ENCODE measurements at places on chromosomes 13 and 19.

DNA sequence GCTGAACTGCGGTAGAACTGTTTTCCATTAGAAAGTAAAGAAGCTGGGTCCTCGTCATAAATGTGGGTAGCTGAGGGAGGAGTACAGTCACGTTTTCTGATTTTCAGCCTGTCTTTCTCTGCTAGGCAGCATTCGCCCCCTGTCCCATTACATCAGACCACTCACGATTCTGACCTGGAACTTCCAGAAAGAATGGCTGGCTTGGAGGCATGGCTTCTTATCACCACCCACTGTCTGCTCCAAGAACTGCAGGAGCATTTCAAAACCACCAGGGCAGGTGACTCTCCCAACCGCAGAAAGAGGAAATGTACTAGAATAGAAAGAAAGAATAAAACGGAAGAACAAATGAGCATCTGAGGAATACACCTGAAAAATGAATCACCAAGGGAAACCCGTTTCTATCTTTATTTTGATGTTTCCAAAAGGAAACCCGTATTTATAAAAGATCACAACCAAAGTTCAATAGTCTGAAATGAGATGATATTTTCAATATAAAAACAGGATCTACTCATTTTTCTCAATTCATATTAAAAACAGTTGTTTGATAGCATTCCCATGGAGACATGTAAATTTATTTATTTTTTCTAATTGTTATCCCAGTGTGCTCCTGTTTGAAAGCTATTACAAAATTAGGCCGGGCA, 22.1 kb upstream of the POMP start:
- DNase-seq = no peak

DNA sequence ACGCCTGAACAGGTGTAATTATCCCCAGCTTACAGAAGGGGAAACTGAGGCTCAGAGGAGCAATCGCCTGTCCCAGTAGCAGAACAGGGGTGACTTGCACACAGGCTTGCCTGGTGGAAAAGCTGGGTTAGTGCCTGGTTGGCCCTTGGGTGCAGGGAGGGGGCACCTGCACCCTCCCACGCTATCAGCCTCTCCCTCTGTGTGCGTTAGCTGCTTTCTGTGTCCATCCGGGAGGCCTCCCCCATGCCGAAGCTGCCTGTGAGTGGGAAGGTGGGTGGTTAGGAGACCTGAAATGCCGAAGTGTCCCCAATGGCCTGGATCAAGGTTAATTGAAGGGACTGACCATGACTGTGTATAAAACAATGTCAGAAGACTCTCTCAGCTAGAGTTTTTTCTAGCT, 295.0 kb downstream of the ZNF536 start:
- DNase-seq = no peak

- DNase-seq = no peak
Observed at GRCh38 chr13:112267660-112268059, 108.5 kb upstream of the SPACA7 start.

DNA sequence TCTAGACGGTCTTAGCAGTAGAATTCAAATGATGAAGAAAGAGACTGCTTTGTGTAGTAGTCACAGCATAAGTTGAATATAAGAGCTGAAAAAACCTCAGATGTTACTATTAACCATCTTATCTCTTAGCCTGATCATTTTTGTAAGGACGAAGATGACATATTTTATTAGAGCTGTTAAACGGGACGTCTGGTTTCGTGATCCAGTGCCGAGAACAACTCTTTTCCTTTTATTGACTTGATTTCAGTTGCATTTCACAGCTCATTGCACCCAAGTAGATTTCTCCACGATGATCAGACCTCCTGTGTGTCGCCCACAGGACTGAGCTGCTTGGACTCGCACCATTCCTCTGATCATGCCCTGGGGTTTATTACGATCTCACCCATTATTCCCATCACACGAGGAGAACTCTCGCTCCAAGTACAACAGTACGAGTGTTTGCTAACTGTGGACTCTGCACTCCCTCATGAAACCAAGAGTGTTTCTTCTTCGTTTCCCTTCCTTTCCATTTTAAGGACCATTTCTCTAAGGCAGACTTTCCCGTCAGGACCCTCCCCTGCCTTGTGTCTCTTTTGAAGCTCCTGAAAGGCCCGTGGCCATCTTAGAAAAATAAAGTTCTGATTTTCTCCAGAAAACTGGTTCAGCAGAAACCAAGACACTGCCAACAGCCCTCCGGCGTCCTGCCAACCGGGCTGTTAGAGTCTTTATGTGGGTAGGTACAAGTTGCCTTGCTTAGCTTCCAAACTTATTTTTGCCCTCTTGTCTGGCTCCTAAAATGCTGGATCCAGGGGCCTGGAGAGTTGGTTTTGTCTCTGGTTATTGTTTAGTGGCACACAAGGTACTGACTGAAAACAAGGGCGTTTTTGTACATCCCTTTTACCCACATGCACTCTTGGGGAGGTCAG, 48.2 kb upstream of the RNF113B start:
- no peak for DNase-seq

DNA sequence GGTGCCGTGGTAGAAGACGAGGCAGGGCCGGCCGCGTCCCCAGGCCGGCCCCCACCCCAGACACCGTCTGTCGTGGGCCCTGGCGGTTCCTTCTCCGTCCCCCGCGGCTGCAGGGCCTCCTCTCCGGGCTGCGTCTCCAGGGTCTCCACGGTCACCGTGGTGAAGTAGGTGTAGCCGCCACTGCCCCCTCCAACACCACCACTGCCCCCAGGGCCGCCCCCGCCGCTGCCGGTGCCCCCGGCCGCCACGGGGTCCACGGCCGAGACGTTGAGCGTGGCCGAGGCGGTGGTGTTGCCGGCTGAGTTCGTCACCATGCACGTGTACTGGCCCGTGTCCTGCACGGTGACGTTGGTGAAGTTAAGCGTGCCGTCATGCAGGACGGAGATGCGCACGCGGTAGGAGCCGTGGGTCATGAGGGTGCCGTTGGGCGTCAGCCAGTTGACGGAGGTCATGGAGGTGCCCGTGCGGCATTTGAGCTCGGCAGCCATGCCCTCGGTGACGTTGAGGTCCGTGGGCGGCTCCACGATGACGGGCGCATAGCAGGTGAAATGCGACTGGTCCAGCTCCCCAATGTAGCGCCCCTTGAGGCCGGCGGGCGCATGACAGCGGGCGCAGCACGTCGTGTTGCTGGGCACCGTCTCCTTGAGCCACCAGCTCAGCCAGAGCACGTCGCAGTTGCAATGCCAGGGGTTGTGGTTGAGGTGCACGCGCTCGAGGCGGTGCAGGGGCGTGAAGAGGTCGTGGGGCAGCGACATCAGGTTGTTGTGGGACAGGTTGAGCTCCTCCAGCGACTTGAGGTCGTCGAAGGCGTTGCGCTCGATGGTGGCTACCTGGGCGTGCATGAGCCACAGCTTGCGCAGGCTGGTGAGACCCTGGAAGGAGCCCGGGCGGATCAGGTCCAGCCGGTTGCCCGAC, 4.6 kb upstream of the ASPDH start:
- DNase-seq = no peak

GRCh38 chr19:44839276-44839675, 6.8 kb upstream of the NECTIN2 start:
- DNase-seq = no peak

DNA sequence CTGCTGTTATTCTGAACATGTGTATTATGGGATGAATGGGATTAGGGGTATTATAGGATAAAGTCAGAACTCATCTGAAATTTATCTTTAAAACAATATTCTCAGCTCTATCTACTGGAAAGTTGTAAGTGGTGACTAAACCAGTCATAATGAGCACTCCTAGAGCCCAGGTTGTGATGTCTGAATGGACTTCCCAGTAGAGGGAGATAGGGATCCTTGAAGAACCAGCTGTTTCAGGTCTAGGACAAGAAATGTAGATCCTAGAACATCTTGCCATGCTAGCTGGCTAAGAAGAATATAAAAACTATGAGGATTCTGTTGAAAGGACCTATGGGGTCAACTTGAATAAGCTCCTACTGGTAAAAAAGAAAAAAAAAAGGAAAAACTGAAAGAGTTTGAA, 310.8 kb downstream of the SLC7A1 start:
- no peak for DNase-seq

- DNase-seq = no peak
Observed at GRCh38 chr19:18649371-18650020, 12.7 kb downstream of the KLHL26 start.

GRCh38 chr19:31289976-31290375, 59.3 kb downstream of the TSHZ3 start:
- DNase-seq = no peak
